Suprapubic skin (tissue), 4 donors: ENCODE measurements at places on chromosomes 7 and 10.

GRCh38 chr7:94008537-94008936 lies 4.4 kb upstream of the BET1 start:
- no peak overlapping the region for H3K27ac ChIP-seq
- no peaks in the 10 kb centered on the region for H3K36me3 ChIP-seq
- no peak for DNase-seq
- no peaks in the 10 kb centered on the region for H3K27me3 ChIP-seq
- H3K4me3 ChIP-seq, result no peak overlapping the region
- peaks cover 8% of the 10 kb centered on the region for H3K4me1 ChIP-seq

DNA sequence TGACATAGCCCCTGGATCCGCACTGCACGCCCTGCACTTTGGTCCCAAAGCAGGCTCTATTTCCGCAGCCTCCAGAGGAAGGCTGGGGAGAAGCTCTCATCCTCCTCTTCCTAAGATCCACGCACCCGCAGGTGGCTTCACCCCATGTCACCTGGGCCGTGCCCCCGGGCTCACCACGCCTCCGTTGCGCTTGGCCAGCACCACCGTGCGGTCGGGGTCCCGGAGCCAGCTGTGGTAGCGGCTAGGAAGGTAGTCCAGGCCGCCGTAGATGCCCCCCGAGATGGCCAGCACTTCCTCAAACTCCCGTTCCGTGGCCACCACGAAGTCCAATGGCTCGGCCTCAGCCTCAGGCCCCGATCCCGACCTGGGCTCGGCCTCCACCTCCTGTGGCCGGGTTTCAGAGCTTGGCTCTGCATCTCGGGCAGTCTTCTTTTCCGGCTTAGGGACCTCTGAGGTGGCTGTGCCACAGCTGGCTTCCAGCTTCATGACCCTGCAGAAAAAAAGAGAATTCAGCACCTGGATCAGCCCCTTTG lies 5.7 kb downstream of the NAT16 start:
- H3K27me3 ChIP-seq, result peaks cover 100% of the 10 kb centered on the region
- no peaks in the 10 kb centered on the region for H3K36me3 ChIP-seq
- H3K4me3 ChIP-seq, result no peak overlapping the region
- no peak for DNase-seq

DNA sequence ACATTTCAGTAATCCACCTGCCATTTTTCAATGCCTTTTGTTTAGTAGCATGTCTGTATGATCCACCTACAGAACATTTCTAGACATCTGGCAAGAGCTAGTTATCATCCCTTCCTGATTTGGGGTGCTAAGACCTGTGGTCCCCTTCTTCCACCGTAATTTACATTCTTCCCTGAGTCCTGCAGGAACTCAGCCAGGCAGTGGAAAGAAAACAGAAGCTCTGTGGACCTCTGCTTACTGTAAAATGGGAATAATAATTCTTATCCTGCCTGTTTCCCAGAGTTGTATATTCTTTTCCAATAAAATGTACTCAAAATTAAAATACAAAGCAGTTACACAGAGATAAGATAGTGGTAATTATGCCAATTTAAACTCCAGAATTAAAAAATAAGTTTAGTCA lies 126.9 kb downstream of the TCF7L2 start:
- no peak overlapping the region for H3K27ac ChIP-seq
- no peaks in the 10 kb centered on the region for H3K36me3 ChIP-seq
- peaks cover 34% of the 10 kb centered on the region for H3K4me1 ChIP-seq
- no peak for DNase-seq
- H3K4me3 ChIP-seq, result no peak overlapping the region

- no peak for DNase-seq
- H3K4me3 ChIP-seq, result no peak overlapping the region
- no peaks in the 10 kb centered on the region for H3K36me3 ChIP-seq
- H3K4me1 ChIP-seq, result no peaks in the 10 kb centered on the region
- H3K27me3 ChIP-seq, result no peaks in the 10 kb centered on the region
Observed at GRCh38 chr10:102534333-102534732, 30.6 kb downstream of the SUFU start.

- H3K4me3 ChIP-seq, result no peak overlapping the region
- H3K27ac ChIP-seq, result no peak overlapping the region
- no peaks in the 10 kb centered on the region for H3K36me3 ChIP-seq
- no peaks in the 10 kb centered on the region for H3K4me1 ChIP-seq
- H3K27me3 ChIP-seq, result peaks cover 2% of the 10 kb centered on the region
- no peak for DNase-seq
Observed at GRCh38 chr7:116938678-116939077, 14.6 kb upstream of the ST7 start.

DNA sequence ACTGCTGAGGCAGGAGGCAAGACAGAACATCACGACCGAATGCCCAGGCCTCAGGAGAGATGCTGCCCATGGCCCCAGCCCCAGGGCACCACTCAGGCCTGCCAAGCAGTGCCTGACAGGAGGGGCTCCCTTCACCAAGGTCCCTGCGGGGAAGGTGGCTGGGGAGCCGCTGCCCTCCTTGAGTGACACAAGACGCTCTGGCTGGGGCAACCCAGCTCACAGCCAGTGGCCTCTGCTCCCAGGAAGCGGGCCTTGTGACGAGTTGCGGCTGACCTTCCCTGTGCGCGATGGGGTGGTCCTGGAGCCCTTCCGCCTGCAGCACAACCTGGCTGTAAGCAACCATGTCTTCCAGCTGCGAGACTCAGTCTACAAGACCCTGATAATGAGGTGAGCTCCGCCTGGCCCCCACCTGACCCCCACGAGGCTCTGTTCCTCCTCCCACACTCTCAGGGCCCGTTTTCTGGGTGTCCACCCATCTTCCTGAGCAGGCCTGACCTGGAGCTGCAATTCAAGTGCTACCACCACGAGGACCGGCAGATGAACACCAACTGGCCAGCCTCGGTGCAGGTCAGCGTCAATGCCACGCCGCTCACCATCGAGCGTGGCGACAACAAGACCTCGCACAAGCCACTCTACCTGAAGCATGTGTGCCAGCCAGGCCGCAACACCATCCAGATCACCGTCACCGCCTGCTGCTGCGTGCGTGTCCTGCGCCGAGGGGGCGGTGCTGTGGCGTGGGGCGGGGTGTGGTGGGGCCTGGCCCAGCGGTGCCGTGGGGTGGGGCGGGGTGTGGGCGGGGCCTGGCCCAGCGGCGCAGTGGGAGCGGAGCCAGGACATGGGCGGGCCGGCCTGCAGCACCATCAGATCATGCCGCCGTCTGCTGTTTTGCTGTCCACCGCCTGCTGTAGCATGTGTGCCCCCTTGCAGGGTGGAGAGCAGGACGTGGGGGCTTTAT lies 12.8 kb downstream of the ZMIZ2 start:
- H3K27ac ChIP-seq, result peak overlapping the region; percentile 61
- H3K4me3 ChIP-seq, result no peak overlapping the region
- no peaks in the 10 kb centered on the region for H3K27me3 ChIP-seq
- no peak for DNase-seq
- H3K4me1 ChIP-seq, result peaks cover 34% of the 10 kb centered on the region
- H3K36me3 ChIP-seq, result peaks cover 87% of the 10 kb centered on the region

DNA sequence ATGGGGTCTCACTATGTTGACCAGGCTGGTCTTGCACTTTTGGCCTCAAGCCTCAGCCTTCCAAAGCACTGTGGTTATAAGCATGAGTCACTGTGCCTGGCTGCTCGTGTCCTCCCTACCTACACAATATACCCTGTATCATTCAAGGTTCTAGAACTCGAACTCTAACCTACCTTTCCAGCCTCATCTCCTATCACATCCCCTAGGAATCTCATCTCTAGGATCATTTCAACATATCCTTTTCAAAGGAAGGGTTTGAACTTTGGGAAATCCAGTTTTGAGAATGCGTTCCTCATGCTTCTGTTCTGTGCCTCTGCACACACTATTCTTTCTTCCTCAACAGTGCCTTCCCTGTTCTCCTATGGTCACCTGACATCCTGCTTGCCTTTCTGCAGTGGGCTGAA lies 87.8 kb upstream of the RHEB start:
- no peak overlapping the region for H3K4me3 ChIP-seq
- H3K27me3 ChIP-seq, result no peaks in the 10 kb centered on the region
- no peaks in the 10 kb centered on the region for H3K4me1 ChIP-seq
- DNase-seq, result no peak

DNA sequence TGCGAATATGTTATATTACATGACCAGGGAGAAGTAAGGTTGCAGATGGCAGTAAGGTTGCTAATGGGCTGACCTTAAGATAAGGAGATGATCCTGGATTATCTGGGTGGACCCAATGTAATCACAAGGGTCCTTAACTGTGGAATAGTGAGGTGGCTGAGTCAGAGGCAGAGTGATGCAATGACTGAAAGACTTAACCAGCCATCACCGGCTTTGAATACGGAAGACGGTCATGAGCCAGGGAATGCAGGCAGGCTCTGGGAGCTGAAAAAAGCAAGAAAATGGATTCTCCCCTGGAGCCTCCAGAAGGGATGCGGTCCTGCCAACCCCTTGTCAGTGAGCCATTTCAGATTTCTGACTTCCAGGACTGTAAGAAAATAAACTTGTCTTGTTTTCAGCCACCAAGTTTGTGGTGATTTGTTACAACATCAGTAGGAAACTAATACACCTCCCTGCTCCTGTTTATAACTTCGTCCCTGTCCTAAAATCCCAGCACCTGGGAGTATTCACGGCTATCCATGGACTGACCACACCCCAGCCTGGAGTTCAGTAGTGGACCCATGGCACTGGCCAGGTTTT lies 4.6 kb upstream of the C10orf95 start:
- no peak overlapping the region for H3K27ac ChIP-seq
- H3K36me3 ChIP-seq, result no peaks in the 10 kb centered on the region
- no peak for DNase-seq
- H3K4me1 ChIP-seq, result peaks cover 16% of the 10 kb centered on the region

DNA sequence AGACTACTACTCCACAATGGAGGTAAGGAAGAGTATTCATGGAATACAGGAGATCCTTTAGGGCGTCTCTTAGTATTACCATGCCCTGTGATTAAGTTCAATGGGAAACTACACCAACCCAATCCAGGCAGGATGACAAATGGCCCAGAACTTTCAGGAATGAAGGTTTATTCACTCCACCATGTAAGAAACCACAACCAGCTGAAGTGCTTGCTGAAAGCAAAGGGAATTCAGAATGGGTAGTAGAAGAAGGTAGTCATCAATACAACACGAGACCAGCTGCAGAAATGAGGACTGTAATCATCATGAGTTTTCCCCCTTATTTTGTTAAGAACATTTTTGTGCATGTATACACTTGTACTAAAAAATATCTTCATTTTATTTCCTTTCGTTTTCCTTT lies 76.6 kb downstream of the GPR37 start:
- no peaks in the 10 kb centered on the region for H3K27me3 ChIP-seq
- H3K36me3 ChIP-seq, result no peaks in the 10 kb centered on the region
- H3K27ac ChIP-seq, result no peak overlapping the region
- DNase-seq, result no peak
